ENCODE measurements at places on chromosomes 11 and 22.

DNA sequence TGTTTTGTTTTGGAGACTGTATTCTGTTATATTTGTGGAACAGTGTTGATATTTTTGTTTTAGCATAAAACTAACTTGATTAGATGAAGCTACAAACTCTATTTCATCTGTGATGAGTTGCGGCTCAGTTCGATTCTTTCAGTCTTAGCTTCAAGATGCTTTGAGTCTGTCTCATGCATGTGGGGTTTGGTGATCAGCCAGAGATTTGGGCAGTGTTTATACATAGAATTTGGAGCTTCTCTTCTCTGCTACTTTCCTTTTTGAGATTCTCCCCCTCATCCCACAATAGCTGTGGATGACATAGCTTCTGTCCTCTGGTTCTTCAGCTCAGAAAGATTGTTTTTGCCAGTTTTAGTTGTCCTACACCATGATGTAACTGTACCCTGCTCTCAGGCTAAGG is 90.4 kb downstream of the ARHGAP20 start:
- DNase-seq, result no peak

- no peak for DNase-seq
These were observed 13.0 kb downstream of the SCN3B start for GRCh38 chr11:123641495-123641840.

DNA sequence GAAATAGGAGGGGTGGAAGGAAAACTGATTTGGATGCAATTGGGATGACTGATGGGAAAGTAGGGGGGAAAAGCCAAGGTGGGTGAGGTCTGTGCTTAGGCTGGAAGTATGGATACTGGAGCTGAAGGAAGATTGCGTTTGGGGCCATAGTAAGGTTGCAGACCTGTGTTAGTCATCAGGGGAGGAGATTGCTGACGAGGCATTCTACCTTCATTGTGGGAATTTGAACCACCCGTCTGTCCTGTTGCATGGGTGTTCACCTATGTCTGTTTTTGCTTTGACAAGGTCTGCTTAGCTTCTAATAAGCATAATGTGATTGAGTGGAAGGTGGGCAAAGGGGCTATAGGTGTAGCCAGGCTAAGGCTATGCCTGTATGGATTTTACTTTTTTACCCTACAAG is 323.8 kb downstream of the BLID start:
- no peak for DNase-seq

DNA sequence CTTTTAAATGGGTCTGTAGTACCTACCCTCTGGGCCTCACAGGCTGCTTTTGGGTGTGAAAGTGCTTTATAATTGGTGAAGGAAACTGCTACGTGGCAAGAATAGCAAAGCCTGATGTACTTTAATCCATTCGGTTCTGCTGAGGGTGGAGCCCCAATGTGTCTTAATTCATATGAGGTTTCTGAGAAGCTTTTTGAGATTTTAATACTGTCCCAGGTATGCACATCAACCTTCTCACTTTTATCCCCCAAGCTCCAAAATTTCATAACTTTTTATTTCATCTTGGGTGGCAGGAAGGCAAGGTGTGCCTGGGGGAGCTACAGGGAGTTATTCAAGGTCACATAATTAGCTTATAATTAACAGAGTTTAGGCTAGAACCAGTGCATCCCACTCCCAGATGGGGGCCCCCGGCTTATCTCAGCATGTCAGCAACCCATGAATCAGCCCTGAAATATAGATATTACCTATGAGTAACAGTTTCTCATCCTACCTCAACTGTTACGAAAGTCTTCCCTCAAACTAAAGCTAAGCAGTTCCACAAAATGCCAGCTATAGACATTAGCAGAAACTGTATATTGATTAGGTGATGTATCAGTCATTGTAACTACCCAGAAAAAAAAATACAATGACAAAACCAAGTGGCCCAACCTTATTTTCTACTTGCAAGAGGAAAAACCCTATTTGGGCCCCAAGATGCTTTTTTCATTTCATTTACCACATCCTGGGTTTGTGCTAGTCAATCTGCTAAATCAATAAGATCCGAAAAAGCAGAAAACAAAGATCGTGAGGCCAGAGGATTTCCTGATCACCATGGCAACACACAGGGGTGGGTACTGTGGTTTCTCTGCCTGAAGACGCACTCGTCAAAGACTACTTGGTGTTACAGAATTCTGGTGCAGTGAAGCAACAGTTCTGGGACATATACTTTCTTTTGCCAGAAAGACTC is 26.7 kb downstream of the CD44 start:
- DNase-seq, result peak; percentile 23

DNA sequence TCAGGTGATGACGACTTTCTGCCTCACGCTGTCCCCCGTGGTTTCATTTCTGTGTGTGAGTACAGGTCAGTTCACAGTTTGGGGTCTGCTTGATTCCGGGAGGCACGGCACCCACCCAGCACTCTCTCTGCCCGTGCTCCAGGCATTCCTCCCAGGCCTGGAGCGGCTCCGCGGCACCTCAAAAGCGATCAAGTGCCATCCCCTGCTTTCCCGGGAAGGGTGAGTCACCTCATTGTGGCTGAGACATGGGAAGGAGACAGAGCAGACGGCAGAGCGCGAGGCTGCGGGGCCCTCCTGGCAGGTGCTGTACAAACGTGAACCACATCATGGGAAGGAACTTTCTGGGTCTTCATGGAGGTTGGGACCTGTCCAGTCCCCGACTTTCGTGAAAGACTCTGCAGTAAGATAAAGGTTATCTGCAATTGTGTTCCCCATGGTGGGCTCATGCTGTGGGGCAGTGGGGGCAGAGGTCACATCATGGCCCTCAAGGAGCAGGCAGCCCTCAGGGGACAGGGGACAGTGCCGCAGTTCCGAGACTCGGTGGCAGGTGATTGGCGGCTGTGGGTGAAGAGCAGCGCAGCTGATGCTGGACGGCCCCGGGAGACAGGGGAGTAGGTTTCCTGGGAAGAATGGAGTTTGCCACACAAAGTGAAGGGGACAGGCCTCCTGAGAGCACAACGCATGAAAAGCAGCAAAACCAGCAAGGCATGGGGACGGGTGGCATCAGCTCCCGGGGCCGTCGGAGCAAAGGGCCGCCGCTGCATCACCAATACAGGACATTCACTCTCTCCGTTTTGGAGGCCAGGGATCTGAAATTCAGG is 65.3 kb downstream of the CELSR1 start:
- no peak for DNase-seq

DNA sequence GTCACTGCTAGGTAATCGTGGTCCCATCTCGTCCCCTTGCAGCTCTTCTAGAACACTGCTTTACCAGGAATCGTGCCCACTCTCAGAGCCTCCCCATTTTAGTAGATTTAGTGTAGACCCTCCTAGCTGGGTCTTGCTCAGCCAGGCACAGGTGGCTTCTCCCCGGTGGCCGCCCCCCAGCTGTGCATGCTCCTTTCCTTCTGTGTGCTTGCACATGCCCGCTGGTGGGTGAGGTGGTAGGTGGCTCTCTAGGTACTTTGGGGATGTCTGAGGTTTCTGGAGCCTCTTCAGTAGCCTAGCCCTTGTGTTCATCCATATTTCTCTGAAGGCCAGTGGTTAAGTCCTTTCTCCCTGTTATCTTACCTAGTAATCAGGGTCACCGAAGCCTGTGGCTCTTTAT is 5.6 kb downstream of the TUB start:
- DNase-seq, result no peak

All from hematopoietic multipotent progenitor cell treated with erythropoietin and hydrocortisone succinate and interleukin-3 and kit ligand, for 17 days (in vitro differentiated cells).